ENCODE measurements at places on chromosomes 6 and 20.

GRCh38 chr20:44118185-44119033 lies 68.6 kb downstream of the JPH2 start:
- DNase-seq, result no peak

DNA sequence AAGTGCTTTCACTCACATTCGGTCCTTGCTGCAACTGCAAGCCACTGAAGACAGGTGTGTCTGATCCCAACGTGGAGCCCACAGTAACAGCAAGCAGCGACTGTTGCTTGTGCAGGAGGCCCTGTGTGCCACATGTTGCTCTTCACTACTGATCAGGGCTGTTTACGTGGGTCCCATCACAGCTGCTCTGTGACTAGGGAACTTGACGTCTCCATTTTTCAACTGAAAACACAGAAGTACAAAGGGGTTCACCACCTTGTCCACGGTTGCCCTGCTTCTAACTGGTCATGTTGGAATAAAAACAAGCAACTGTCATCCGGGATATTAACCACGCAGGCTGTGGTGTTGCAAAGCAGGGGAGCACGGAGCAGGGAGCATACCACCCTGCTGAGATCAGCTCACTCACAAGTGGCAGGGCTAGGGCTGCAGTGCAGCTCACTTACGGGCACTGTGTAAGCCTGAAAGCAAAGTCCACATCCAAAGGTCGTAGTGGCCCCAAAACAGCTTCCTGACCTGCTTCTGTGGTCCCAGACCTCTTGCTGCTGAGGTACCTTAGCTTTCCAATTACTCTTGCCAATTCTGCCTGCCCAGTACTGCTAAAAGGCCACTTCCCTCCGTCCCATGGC lies 105.8 kb upstream of the DUSP22 start:
- no peak for DNase-seq

DNA sequence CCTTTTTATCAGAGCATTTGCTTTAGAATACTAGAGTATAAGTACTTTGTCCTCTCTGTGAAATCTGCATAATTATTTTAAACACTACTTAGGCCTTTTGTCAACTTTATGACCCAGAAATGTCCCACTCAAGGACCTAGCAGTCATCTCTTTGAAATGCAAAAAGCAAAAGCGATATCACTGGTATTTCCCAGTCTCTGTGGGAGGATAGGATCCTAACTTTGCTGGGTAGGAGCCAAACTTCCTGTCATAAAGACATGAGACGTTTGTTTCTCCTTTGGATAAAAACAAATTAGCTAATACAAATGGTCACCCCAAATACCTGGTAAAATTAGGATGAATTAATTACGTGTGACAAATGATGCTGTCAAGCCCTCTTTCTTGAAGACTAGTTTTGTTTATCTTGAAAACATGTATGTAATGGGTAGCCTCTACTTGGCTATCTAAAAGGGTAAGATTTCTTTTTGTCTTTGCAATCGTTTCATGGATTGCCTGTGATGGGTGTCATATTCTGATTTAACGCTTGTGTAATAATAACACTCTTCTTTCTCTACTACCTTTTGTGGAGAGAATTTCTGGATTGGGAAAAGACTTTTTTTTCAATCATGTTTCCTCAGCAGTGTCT lies 36.2 kb downstream of the DCDC2 start:
- DNase-seq, result no peak

GRCh38 chr6:169397684-169398083 lies 144.0 kb upstream of the THBS2 start:
- DNase-seq, result no peak

DNA sequence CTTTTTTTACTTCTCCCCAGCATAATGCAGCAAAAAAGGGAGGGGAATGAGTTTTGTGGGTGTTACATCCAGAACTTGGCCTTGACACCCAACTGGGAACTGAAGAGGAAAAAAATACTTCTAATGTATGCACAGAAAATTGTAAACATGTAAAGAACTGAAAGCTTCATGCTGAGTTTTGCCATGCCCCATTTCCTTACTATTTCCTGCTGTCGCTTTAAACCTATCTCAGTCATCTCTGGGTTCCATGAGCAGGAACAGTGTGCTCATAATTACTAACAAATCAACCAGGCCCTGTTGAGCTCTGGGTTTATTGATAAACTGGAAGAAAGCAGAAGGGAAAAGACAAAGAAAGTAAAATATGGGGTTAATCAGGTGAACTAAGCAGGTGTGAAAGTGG lies 14.2 kb downstream of the TFAP2B start:
- no peak for DNase-seq

GRCh38 chr6:40550202-40551101 lies 36.7 kb downstream of the LRFN2 start:
- DNase-seq, result no peak

GRCh38 chr6:119329794-119330180 lies 19.8 kb downstream of the MAN1A1 start:
- no peak for DNase-seq

- DNase-seq, result no peak
Observed at GRCh38 chr6:105207524-105208269, 27.9 kb upstream of the POPDC3 start.

DNA sequence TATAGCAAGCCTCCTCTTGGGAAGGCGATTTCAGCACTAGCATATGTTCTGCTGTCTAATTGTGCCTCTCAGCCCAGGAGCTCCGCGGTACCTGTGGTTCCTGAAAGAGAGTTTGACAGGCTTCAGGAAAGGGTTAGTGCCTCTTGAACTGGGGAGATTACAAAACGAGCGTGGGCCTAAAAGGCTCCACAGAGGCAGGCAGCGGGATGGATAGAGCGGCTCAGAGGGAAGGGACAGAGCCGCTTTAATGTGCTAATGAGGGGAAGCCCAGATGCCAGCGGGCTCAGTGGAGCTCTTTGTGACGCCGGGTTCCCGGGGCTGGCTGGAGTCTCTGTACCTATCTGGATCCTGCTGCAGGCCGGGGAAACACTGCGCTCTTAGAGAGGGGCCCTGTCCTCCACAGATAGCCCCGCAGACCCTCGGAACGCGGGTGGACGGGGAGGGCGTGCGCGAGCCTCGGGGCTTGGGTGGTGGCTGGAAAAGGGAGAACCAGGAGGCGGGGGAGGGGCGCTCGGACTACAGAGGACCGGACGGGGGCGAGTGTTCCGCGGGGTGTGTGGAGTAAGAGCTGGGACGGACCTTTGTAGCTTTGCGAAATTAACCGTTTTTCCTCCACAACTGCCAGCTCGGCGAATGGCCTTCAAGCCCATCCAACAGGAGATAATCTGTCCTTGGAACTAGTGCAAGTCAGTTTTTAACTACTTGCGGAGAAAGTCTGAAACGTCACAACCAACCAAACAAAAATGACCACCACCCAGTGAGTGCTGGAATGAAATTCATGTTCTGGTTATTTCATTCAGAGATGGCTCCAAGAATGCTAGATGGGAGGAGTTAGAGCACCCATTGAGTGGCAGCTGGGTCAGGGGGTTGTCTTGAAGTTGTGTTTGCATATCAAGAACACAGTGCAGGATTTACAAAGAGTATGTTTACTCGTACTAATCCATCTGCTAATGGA lies 13.0 kb downstream of the SLC35F1 start:
- DNase-seq, result no peak

Data from stimulated activated CD4-positive, alpha-beta T cell treated with anti-CD3 and anti-CD28 coated beads, TNF-alpha, amount 100 ng/mL, for 1 hour (primary cell).